Mesenteric fat pad (tissue), 1 donor: ENCODE measurements at places on chromosomes 11 and 22.

DNA sequence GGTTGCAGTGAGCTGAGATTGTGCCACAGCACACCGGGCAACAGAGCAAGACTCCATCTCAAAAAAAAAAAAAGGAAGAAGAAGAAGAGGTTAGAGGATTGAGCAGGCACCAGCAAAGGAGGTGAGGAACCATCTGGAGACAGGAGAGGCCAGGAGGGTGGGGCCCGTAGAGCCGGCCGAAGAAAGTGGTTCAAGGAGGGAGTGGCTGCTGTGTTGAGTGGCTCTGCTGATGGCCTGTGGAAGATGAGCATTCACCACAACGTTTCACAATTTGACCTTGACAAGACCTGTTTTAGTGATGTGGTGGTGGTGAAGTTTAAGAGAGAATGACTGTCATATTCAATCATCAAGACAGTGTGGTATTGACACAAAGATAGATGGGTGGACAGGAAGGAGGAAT is 6.8 kb upstream of the CTSD start:
- peak; percentile 57 for DNase-seq

DNA sequence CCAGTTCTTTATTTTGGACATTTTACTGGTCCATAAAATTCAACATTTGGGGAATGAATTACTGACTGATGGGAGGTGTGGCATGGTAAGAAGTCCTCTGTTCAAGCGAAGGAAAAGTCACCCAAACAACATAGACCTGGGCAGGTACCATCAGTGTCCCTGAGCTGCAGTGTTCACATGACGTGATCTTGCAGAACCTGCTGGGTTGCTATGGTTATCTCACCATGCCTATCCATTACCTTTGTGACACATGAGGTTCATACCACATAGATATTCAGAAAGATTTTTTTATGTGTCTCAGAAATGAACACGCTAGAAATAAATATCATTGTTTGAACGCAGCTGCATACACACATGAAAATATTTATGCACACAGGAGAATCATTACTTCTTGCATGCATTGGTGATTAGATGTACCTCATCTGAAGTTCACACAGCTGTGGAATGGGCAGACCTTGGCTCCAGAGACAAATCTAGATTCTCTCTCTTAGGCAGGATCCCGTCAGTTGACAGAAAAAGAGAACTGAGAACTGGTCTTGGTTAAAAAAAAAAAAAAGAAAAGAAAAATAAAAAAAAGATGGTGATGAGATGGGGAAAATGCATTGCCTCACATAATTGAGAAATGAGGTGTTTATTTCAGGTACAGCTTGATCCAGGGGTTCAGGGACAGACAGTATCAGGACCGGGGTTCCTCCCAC is 21.4 kb upstream of the RCN1 start:
- DNase-seq = no peak

DNA sequence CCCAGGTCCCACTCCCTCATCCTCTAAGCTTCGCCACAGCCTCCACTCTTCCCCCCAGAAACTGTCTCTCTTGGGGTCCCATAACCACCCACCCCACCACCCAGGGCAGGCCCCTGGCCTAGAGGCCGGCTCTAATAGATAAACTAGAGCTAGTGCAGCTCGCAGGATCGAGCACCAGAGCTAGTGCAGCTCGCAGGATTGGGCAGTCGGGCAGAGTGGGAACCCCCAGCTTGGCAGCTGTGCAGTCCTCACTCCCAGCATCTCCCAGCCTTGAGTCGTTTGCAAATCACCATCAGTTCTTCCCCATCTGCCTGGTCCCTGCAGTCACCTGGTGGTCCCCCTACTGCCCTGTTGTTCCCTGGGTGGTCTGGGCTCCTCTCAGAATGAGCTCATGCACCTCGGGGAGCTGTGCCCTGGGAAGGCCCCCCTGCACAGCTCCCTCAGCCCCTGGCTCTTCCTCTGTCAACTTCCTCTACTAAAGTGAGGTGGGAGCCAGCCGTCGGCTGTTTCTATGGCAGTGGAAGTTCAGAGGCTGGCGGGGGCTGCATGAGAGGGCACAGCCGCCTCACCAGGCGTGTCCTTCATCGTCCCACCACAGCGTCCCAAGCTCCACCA is 15.5 kb upstream of the SHANK2 start:
- peak; percentile 84 for DNase-seq

DNA sequence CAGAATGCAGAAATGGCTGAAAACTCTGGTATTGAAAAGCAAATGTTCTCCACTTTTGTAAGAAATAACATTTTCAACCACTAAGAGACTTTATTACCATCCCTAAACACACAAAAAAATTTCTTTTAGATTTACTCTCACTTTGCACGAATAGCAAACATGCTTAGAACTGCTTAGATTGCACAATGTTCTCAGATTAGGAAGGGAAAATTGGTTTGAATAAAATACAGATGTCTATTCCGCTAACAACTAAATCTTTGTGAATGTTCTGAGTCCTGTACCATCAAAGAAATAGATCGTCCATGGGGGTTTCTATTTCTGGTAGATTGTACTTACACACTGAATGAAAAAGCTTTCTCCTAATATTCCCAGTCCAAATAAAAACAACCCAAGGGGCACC is 40.1 kb downstream of the BDNF start:
- DNase-seq = no peak

- no peak for DNase-seq
Measured at GRCh38 chr22:36226189-36226588, 13.1 kb downstream of the APOL2 start.

DNA sequence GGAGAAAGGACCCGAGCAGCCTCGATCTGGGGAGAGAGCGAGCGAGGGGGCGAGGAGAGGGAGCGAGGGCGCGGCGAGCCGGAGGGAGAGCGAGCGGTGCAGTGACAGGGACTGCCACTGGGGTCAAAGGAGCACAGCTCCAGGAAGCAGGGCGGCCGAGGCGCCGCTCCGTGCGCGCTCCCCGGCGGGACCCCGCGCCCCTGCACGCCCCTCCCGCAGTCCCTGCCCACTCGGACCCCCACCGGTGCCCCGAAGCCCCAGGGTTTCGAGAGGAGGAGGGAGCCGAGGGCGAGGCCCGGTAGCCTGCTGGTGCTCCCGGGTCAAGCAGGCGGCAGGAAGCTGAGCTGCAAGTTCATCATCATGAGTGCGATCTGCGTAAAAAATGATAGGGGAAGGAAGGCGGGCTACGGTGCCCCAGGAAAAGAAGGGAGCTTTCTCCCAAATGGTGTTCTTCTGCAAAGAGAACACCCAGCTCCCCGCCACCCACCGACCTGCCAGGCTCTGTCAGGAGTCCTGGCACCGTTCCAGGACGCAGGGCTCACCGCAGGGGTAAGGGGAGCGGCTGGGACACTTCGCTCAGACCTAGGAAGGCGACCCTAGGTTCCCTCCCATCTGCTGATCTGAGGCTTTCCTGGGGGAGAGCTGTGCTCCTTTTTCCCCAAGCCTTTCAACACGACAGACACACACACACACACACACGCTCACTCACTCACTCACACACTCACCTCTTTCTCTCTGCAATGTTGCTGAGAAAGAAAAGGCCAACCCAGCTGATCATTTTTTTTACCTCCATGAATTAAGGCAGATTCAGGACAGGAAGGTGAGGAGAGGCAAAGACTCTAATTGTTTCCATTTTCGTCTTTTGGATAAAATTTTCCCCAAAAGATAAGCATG is at the start of gene MPPED2:
Gene MPPED2, minus strand, starts transcription at position 103 of the 894 bp plus-strand sequence. CDS start 5,980 bp downstream, outside the sequence.
- no peak for DNase-seq

DNA sequence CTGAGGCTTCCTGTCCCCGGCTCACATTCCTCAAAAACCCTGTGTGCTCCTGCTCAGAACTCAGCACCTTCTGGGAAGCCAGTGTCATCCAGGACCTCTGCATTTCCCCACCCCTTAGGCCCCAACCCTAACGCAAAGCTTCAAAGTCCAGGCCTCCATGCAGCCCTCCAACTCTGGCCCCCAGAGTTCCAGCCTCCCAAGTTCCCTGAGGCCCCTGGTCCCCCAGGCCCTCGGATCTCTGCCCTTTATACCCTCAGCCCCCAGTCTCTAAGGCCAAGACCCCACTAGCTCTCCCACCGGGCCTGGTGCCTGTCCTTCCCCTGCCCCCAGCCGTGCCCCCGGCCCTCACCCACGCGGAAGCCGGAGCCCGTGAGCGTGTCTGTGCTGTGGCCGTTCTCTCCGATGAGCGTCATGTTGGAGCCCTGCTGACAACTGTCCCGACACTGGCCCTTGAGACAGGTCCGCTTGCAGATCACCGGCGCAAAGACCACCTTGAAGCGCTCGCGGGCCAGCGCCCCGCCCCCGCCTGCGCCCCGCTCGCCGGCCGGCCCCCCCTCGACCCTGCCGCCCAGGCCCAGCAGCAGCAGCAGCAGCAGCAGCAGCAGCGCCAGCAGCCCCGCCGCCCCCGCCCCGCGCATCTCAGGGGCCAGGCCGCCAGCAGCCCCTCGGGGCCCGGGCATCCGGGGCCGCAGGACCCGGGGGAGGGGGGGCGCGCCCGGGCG is 718 bp downstream of the LTBP3 start:
- no peak for DNase-seq

DNA sequence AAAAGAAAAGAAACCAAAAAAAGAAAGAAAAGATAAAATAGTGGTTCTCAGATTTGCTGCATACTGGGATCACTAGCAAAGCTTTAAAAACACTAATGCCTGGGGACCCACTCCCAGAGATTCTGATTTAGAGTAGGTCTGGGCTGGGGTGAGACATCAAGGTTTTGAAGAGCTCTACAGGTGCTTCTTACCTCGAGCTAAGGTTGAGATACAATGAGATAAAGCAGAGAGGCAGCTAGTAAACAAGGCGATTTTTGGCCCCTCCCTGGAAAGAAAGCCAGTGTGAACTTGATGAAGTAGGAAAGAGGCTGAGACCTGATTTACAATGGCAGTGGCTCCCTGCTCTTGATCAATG is 327.6 kb upstream of the CCDC90B start:
- DNase-seq = no peak

- no peak for DNase-seq
Measured at GRCh38 chr11:93350835-93351234, 20.3 kb downstream of the DEUP1 start.

GRCh38 chr22:48826546-48826945 is 1001.1 kb downstream of the BRD1 start:
- DNase-seq = peak; percentile 74

GRCh38 chr22:23265368-23265700 is 85.0 kb downstream of the BCR start:
- DNase-seq = no peak

GRCh38 chr11:57430952-57431351 is 4.0 kb upstream of the SLC43A3 start:
- DNase-seq = no peak

- DNase-seq = no peak
Measured at GRCh38 chr11:121418625-121419114, 33.4 kb upstream of the SORL1 start.

DNA sequence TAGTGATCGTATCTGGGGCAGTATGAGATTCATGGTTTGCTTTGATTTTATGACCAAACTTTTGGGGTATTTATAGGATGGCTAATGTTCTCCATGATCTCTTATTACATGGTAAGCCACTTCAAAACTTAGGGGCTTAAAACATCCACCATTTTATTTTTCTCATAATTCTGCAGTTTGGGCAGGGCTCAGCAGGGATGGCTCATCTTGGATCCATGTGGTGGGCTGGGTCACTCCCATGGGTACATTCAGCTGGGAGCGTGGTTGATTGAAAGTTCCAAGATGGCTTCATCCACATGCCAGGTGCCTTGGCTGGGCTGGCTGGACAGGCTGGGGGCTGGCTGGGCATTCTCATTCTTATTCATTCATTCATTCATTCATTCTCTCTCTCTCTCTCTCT is 30.5 kb upstream of the FGF19 start:
- DNase-seq = no peak

DNA sequence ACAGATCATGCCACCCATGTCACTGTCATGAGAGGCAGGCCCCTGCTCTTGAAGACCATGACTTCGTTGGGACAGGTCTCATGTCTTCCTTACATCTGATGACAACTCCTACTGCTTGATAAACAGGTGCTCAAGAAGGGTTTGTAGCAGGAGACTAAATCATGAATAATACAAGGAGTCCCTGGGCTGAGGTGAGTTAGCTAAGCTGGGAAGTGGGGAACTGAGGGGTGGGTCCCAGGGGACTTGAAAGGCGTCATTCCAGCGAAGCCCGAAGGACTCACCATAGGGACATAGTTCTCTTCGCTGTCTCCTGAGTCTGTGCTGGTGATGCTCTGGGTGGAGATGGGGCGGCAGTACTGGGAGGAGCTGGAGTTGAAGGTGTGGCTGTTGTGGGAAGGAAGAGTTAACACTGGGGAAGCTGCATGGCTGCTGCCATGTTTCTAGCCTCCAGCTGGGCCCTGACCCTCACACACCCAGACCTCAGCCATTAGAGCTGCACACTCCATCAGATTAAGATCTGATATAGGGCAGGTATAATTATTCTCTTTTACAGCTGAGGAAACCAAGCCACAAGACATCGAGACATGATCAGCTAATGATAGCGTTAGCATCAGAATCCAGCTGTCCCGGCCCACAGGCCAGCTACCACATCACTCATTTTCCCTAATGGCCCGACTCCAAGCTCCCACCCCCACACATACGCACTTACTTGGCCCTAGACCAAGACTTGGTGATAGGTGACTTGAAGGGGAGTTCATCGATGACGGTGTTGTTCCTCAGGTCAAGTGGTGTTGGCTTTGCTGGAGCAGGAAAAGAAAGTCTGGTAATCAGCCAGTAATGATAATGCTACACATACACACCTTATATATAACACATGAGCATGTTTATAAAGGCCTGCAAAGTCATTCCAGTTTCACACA is 32.9 kb downstream of the USP35 start:
- no peak for DNase-seq

DNA sequence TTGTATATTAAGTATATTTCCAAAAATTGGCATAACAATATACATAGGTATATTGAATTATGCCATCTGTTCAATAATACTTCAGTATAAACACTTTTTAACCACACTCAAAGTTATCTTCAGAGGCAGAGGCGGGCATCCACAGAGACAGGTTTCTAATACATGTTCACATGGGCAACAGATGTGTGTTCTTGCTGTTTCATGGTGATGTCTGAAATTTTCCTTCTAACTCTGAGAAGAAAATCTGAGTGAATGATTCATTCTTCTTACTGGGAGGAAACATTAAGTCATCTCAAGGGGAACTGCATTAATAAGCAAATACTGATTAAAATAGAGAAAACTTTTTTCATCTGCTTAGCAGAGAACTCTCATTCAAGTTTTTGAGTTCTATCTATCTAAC is 1074.5 kb downstream of the LRRC4C start:
- no peak for DNase-seq

DNA sequence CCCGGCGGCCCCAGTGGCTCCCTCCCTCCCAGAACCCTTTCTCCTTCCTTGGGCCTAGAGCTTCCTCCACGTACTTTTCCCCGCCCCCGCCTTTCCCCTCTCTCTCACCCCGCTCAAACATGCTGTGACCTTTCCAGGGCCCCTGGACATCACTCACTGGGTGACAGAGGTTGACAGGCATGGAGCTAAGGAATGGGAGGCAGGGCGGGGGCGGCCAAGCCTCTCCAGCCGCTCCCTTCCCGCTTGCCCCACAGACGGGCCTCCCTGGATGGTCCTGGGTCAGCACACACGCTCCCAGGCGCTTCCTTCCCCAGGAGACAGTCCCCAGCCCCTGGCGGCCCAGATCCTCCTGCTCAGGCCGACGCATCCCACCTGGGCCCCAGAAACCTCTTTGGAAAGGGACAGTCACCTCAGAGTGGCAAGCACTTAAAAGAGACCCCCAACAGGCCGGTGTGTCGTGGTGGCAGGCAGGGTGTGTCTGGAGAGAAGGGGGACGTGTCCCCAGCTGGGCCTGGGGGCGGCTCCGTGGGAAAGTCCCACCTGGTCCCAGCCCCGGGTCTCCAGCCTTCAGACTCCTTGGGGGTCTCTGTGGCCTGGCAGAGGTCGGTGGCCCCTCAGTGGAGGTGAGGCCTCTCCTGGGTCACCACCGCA is 8.8 kb downstream of the H19 start:
- no peak for DNase-seq

- peak; percentile 79 for DNase-seq
Measured at GRCh38 chr22:49270595-49271368, 556.9 kb downstream of the BRD1 start.
